Transverse colon (tissue), 4 donors: ENCODE measurements at places on chromosomes 4 and X. TPM values are rescaled to one million over a fixed set of nuclear protein-coding genes. Genes with fewer than 3 reads are reported as not detected.
A peak's percentile ranks its signal among the peaks of the same experiment; 100 is the strongest.

GRCh38 chr4:91267543-91267942 lies 1036.2 kb upstream of the GRID2 start:
- H3K27ac ChIP-seq, result peak overlapping the region; percentile 6
- no peaks in the 10 kb centered on the region for H3K27me3 ChIP-seq
- peak; percentile 10 for DNase-seq
- H3K4me3 ChIP-seq, result no peak overlapping the region
- H3K36me3 ChIP-seq, result no peaks in the 10 kb centered on the region

C4orf50 gene
- total RNA-seq, result 0.32 TPM

GRCh38 chr4:42761804-42762203 lies 104.9 kb upstream of the ATP8A1 start:
- DNase-seq, result no peak
- no peak overlapping the region for H3K27ac ChIP-seq
- no peak overlapping the region for H3K4me3 ChIP-seq
- no peaks in the 10 kb centered on the region for H3K36me3 ChIP-seq
- H3K4me1 ChIP-seq, result no peaks in the 10 kb centered on the region
- H3K27me3 ChIP-seq, result no peaks in the 10 kb centered on the region

GRCh38 chrX:7266288-7266687 lies 118.3 kb upstream of the PUDP start:
- no peaks in the 10 kb centered on the region for H3K36me3 ChIP-seq
- no peaks in the 10 kb centered on the region for H3K27me3 ChIP-seq
- DNase-seq, result no peak
- H3K4me1 ChIP-seq, result no peaks in the 10 kb centered on the region
- no peak overlapping the region for H3K4me3 ChIP-seq
- no peak overlapping the region for H3K27ac ChIP-seq

BCORL1 gene
- 5.6 TPM for total RNA-seq

GABRB1 gene
- not detected for total RNA-seq

- no peak for DNase-seq
- H3K27me3 ChIP-seq, result no peaks in the 10 kb centered on the region
- no peaks in the 10 kb centered on the region for H3K36me3 ChIP-seq
- H3K27ac ChIP-seq, result no peak overlapping the region
- no peak overlapping the region for H3K4me3 ChIP-seq
These were observed 54.8 kb downstream of the PAGE2 start for GRCh38 chrX:55143621-55144020.

- no peaks in the 10 kb centered on the region for H3K27me3 ChIP-seq
- H3K27ac ChIP-seq, result no peak overlapping the region
- no peaks in the 10 kb centered on the region for H3K36me3 ChIP-seq
These were observed 58.7 kb downstream of the LEF1 start for GRCh38 chr4:108109997-108110416.

DNA sequence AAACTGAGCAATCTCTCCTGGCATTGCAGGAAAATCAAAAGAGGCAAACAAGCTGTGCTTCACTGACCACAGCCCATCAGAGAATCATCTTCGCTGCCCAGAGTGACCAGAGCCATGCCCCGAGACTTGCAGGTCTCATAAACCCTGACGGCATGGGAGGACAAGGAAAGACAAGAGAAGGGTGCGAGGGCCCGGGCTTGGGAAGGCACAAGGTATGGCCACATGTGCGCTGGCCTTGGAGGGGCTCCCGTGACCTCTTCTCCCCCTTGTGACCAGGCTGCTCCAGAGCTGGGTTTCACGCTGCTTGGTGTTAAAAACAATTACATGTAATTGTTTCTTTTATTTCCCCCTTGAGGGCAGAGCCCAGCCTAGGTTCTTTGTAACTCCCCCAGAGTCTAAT lies 20.8 kb downstream of the DCTD start:
- no peaks in the 10 kb centered on the region for H3K36me3 ChIP-seq
- no peak for DNase-seq
- H3K4me1 ChIP-seq, result no peaks in the 10 kb centered on the region
- H3K27me3 ChIP-seq, result no peaks in the 10 kb centered on the region
- H3K4me3 ChIP-seq, result no peak overlapping the region

DNA sequence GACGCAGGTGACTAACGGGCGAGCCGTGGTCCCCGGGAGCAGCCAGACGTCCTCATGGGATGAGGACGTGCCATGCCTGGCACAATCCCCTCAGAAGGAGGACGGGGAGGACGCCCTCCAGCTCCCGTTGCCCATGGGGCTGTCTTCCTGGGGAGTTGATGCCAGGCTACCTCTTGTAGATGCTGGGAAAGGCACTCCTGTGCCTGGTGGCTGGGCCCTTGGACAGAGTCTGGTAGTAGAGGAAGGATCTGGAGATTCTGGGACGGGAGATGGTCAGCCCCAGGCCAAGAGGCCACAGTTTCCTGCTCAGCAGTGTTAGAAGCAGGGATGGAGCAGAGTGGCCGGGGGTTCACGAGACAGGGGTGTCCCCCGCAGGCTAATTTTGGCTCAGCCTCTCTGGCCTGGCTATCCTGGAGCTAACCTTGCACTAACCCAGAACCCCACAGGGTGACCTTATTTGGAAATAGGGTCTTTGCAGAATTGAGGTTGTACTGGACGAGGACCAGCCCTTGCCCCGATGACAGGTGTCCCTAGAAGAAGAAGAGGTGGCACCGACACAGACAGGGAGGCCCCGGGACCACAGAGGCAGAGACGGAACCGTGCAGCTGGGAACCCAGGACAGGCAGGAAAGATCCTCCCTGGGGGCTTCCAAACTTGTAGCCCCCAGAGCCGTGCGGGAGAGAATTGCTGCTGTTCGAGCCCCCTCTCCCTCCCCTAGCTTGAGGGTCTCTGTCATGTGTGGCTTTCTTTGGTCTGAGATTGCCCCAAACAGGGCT lies 50.1 kb upstream of the ADRA2C start:
- H3K4me3 ChIP-seq, result no peak overlapping the region
- H3K36me3 ChIP-seq, result no peaks in the 10 kb centered on the region
- H3K27me3 ChIP-seq, result peaks cover 16% of the 10 kb centered on the region

HSPA4L gene
- 1.5 TPM for total RNA-seq

- no peaks in the 10 kb centered on the region for H3K27me3 ChIP-seq
- H3K4me3 ChIP-seq, result no peak overlapping the region
- H3K27ac ChIP-seq, result peak overlapping the region; percentile 79
- no peaks in the 10 kb centered on the region for H3K36me3 ChIP-seq
- no peak for DNase-seq
These were observed 17.4 kb downstream of the GALNT7 start for GRCh38 chr4:173185847-173186510.

DNA sequence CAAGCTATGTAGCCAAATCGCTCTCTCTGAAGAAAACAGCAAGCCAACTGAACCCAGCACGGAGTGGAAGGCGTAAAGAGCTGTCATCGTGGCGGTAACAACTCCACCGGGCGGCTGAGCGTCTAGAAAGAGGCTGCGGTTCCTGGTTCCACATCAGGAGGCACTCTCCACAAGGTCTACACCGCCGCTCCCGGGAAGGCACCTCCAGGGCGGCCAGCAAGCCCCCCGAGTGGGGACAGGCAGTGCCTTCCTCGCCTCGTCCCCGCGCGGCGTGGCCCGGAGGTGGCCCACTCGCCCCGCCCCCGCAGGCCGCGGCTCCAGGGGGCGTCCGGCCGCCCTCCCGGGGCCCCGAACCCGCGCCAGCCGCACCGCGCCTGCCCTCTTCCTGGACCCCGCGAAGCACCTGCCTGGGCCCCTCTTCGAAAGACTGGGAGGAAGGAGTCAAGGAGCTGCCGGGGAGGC lies 755 bp downstream of the KLHL8 start:
- peaks cover 16% of the 10 kb centered on the region for H3K4me1 ChIP-seq
- H3K36me3 ChIP-seq, result no peaks in the 10 kb centered on the region
- H3K27me3 ChIP-seq, result no peaks in the 10 kb centered on the region
- H3K27ac ChIP-seq, result peak overlapping the region; percentile 94
- peak overlapping the region; percentile 63 for H3K4me3 ChIP-seq
- peak; percentile 56 for DNase-seq

- H3K27me3 ChIP-seq, result no peaks in the 10 kb centered on the region
- no peak for DNase-seq
- H3K4me3 ChIP-seq, result no peak overlapping the region
- no peaks in the 10 kb centered on the region for H3K4me1 ChIP-seq
These were observed 352.9 kb downstream of the RAPGEF2 start for GRCh38 chr4:159455675-159456237.

GRCh38 chr4:85420831-85421230 lies 54.1 kb upstream of the ARHGAP24 start:
- no peaks in the 10 kb centered on the region for H3K4me1 ChIP-seq
- H3K27ac ChIP-seq, result no peak overlapping the region
- H3K4me3 ChIP-seq, result no peak overlapping the region
- H3K36me3 ChIP-seq, result no peaks in the 10 kb centered on the region

DNA sequence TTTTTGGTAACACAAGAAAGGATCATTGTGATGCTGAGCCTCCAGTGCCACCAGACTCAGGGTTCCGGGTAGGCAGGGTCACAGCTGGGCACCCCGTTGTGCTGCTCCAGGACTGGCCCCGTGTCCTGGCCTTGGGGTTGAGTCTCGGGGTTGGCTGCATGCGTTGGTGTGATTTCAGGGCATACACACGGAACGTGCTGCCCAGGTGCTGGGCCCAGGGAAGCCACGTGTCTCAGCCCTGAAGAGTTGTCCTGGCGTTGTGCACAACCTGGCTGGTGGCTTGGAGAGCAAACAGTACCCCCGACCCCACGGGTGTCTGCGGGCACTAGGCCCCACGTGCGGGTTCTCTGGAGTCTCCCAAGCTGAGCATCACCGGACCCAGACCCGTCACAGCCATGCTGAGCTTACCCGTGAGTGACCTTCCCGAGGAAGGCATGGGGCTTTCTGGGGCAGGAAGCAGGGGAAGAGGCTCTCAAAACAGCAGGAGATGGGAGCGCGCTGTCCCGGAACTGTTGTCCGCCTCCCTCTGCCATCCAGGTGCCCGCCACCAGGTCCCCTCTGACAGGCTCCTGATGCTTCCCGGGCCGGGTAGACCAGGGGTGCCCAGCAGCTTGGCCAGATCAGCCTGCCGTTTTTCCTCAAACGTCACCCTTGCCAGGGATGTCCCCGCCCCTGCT lies 66.1 kb upstream of the ENPP6 start:
- peaks cover 26% of the 10 kb centered on the region for H3K4me1 ChIP-seq
- peak overlapping the region; percentile 81 for H3K27ac ChIP-seq
- peak; percentile 27 for DNase-seq
- H3K36me3 ChIP-seq, result no peaks in the 10 kb centered on the region

DNA sequence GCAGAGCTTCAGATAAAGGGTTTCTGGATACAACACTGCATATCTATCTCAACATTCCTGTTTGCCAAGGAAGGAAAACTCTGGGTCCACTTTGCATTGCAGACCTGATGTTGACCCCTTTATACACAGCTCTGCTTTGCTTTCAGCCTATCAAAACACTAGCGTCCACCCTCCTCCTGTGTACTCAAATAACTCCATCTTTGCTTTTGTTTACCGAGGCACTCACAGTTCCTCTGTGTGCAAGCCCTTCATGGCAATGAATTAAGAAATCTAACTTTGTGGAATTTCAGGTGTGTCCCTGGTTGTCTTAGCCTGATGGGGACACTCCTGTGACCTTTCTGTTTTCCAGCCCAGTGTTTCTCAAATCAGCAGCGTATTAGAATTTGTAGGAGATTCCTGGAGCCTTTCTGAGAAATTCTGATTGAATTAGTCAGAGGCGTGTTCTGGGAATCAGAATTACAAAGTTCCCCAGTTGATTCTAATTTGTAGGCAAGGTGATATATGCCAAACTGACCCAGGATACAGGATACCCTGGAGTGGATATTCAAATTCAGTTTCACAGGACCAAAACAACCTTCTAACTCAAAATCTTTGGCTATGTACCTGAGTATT lies 68.6 kb downstream of the DTHD1 start:
- H3K4me1 ChIP-seq, result no peaks in the 10 kb centered on the region
- no peak overlapping the region for H3K4me3 ChIP-seq
- no peaks in the 10 kb centered on the region for H3K36me3 ChIP-seq
- no peak overlapping the region for H3K27ac ChIP-seq

- no peak overlapping the region for H3K4me3 ChIP-seq
- no peak overlapping the region for H3K27ac ChIP-seq
- H3K36me3 ChIP-seq, result no peaks in the 10 kb centered on the region
- no peaks in the 10 kb centered on the region for H3K4me1 ChIP-seq
- H3K27me3 ChIP-seq, result no peaks in the 10 kb centered on the region
- no peak for DNase-seq
These were observed 74.8 kb downstream of the IL15 start for GRCh38 chr4:141711211-141711610.

GRCh38 chrX:138240266-138240665 lies 471.3 kb downstream of the FGF13 start:
- H3K4me1 ChIP-seq, result no peaks in the 10 kb centered on the region
- no peaks in the 10 kb centered on the region for H3K36me3 ChIP-seq
- no peaks in the 10 kb centered on the region for H3K27me3 ChIP-seq

- H3K4me1 ChIP-seq, result no peaks in the 10 kb centered on the region
- no peak for DNase-seq
- H3K36me3 ChIP-seq, result no peaks in the 10 kb centered on the region
- no peak overlapping the region for H3K27ac ChIP-seq
These were observed 53.0 kb downstream of the COQ2 start for GRCh38 chr4:83231620-83232076.

- H3K27ac ChIP-seq, result no peak overlapping the region
- no peaks in the 10 kb centered on the region for H3K27me3 ChIP-seq
- H3K4me1 ChIP-seq, result no peaks in the 10 kb centered on the region
- H3K36me3 ChIP-seq, result no peaks in the 10 kb centered on the region
- no peak overlapping the region for H3K4me3 ChIP-seq
These were observed 916.7 kb downstream of the PDHA2 start for GRCh38 chr4:96756584-96756983.

DNA sequence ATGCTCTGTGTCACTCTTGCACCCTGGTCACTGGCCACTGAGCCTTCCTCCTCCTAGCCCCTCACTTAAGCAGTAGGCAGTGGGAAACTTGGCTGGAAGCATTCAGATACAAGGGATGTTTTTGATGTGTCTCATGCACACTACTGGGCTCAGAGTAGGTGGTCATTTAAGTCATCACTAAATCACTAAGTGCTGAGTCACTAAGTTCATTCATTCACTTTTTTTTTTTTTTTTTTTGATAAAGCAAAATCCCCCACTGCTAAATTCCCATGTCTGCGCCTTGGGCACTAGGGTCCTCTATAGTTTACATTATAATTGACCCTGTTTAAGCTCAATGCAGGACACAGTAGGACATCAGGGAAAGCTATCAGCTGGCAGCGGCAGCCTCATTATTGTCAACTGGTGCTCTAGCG lies 182.4 kb upstream of the MBNL3 start:
- no peak for DNase-seq
- no peaks in the 10 kb centered on the region for H3K36me3 ChIP-seq
- no peak overlapping the region for H3K27ac ChIP-seq
- no peaks in the 10 kb centered on the region for H3K4me1 ChIP-seq

GRCh38 chr4:136219592-136220125 lies 1312.6 kb downstream of the PCDH18 start:
- no peak for DNase-seq
- H3K4me1 ChIP-seq, result no peaks in the 10 kb centered on the region
- H3K27ac ChIP-seq, result no peak overlapping the region

FAM90A26 gene
- total RNA-seq, result not detected

GRCh38 chr4:171779301-171779700 lies 33.9 kb upstream of the GALNTL6 start:
- DNase-seq, result no peak
- no peaks in the 10 kb centered on the region for H3K27me3 ChIP-seq
- H3K27ac ChIP-seq, result no peak overlapping the region
- no peak overlapping the region for H3K4me3 ChIP-seq
- H3K36me3 ChIP-seq, result no peaks in the 10 kb centered on the region
- no peaks in the 10 kb centered on the region for H3K4me1 ChIP-seq

GPRASP3 gene
- total RNA-seq, result not detected

FAAH2 gene
- not detected for total RNA-seq

TLL1 gene
- 2.0 TPM for total RNA-seq

- no peak overlapping the region for H3K27ac ChIP-seq
- H3K36me3 ChIP-seq, result no peaks in the 10 kb centered on the region
- DNase-seq, result no peak
- H3K27me3 ChIP-seq, result no peaks in the 10 kb centered on the region
These were observed 63.8 kb downstream of the CORIN start for GRCh38 chr4:47774079-47774478.
